Stimulated activated CD4-positive, alpha-beta T cell treated with anti-CD3 and anti-CD28 coated beads, Interleukin-15, amount 100 ng/mL, for 1 hour (primary cell): ENCODE measurements at places on chromosomes 3 and 15.

DNA sequence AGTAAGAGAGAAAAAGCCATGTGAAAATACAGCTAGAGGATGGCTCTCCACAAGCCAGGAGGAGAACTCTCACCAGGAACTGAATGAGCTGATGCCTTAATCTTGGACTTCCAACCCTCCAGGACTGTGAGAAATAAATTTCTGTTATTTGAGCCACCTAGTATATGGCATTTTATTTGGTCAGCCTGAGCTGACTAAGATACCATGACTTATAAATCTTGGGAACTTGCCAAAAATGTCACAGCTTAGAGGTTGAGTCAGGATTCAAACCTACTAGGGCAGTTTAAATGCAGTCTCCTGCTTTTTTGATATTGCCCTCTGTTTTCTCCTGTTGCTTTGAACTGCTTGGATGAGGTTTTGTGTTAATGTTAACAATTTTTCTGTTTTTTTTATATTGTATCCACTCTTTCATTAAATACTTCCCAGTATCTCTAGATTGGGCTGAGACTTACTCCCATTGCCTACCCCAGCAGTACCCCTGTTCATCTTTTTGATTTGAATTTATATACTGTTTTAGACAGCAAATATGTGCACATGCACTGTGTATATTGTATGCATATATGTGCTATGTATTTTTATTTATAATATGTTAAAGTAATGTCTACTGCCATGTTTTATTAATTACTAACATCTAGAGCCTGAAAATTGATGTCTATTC lies 1223.2 kb downstream of the OTOL1 start:
- no peak for DNase-seq

DNA sequence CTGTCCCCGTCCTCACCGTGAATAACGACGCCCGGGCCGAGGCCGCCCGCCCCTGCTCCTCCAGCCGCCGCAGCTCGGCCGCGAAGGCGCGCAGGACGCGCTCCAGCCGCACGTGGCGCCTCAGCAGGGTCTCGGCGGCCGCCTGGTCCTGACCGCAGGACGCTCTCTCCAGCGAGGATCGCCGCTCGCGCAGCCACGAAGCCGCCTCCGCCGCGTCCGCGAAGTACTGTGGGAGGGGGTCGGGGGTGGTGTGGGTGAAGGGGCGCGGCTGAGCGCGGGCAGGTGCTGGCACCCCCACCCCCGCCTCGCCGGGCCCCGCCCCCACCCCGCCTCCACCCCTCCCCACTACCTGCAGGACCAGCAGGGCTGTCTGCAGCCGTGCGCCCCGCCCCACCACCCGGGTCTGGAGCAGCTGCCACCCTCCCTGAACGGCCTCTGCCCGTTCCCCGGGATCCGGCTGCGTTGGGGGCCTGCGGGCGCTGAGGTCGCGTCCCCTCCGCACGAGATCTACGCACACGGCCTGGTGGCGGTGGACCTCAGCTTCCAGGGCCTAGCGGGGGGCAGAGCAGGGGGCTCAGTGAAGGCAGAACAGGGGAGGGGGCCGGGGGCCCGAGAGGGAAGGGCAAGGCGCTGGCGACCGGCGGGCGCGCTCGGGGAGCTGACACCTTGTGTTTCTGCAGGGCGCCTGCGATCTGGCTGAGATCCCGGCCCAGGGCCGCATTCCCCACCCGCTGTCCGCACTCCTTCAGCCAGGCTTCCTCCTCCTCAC lies 11.7 kb downstream of the SPTBN5 start:
- DNase-seq = no peak

DNA sequence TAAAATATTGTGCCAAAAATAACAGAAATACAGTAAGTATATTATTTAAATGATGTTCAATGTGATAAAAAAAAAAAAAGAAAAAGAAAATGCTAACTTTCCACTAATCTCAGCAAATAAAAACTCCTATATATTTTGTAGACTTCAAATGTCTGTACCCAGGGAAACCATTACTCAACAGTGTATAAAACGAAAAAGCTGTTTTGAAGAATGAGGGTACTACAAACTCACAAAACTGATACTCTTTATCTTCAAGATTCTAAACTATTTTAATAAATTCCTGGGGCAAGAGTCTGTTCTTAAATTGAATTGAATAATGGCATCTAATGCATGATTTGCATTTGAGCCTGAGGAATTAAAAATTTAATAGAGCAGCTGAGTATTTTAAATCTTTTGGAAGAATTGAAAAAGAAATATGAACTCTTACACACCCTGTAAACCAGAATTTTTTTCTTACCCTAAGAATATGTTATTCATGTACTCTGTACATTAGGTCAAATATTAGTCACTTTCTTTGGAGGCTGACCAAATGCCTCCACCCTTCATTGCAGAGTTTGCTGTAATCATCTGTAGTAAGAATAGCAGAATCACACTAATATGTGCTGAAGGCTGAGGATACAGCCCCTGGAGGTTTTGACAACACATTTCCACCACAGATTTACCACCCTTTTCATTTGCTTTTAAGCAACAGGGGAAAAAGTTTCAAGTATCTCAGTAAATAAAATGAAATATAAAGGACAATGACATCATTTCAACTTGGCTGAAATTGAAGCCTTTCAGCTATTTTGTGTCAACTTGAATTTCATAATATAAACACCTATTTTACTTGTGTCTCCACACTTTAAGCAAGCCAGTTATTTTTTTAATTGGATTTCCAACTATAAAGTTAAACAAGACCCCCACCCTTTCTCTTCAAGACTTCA lies 79.7 kb downstream of the FBN1 start:
- DNase-seq = no peak

GRCh38 chr3:129593595-129594339 lies 12.7 kb downstream of the PLXND1 start:
- no peak for DNase-seq

- DNase-seq = no peak
Observed at GRCh38 chr3:129313665-129314385, 35.2 kb downstream of the HMCES start.

GRCh38 chr3:191246630-191247029 lies 47.6 kb downstream of the OSTN start:
- DNase-seq = no peak
